Stimulated activated naive B cell treated with anti-CD40 and anti-IgM and Interleukin-4, amounts not matched to agents 10 μg/mL and 1 μg/mL and 100 μg/mL, for 72 hours (primary cell): ENCODE measurements at places on chromosomes 11 and 22.

- DNase-seq = peak; percentile 61
These were observed 30.2 kb downstream of the UQCR10 start for GRCh38 chr22:29797351-29797750.

DNA sequence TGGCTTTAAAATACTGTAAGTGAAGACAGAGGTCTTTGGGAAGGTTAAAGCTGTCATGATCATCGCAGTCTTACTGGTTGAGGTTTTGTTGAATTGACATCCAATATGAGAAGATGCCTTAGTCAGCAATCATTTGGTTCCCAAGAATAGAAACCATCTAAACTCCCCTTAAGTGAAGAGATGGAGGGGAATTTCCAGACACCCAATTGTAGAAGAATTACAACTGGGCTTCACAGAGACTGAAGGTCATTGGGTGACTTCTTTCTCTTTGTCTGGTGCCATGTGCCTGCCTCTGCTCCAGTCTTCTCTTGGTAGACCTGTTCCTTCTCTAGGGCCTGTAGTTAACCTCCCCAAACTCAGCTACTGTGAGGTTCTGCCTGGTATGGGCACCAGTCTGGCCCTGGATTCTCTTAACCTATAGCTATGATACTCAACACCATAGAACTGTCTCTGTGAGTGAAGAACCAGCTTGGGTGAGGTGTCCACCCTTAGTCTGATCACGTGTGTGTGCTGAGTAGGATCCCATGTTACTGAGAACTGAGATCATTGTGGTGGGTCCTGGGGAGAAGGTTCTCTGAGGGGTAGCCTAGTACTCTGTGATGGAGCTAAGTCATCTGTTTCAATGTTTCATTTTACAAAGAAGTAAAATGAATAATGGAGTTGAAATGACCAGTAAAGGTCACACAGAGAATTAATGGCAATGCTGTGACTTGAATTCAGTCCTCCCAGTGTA, 182.5 kb downstream of the CSNK2A3 start:
- DNase-seq = peak; percentile 11

GRCh38 chr22:36423461-36424404, 36.0 kb upstream of the MYH9 start:
- no peak for DNase-seq

DNA sequence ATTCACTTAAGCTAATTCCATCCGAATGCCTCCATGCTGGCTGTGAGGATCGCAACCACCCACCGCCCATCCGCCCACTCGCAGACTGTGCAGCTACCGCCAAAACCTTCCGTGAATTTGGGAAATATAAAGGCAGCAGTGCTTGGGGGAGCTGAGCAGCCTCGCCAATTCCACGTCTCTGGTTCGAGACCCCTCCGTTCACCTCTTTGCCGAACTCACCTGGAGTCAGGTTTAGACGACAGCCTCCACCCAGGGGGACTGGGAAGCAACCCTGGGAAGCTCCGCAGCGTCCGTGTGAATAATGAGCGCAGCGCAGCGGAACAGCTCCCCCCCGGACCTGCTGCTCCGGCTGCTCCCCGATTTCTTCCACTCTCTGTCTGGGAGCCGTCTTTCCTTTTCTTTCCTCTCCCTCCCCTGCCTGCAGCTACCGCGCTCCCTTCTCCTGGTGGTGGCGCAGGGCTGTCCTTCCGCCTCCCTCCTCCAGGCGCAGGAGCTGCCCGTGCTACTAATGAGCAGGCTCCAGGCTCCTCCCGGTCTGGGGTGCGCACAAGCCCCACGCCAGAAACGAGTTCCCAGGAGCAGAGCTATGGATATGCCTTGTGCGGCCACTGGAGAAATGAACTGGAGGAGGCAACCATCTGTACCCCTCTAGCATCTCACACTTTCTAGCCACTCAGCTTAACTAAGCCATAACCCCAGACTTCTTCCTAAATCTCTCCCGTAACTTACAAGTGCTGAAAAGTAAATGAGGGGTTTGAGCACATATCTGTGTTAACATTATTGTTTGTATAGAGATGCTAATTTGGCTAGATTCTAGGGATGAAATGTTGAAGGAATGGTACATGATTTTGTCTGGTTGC, 107.3 kb downstream of the XKR3 start:
- DNase-seq = no peak

- no peak for DNase-seq
These were observed 147.9 kb downstream of the FEZ1 start for GRCh38 chr11:125348141-125348651.

DNA sequence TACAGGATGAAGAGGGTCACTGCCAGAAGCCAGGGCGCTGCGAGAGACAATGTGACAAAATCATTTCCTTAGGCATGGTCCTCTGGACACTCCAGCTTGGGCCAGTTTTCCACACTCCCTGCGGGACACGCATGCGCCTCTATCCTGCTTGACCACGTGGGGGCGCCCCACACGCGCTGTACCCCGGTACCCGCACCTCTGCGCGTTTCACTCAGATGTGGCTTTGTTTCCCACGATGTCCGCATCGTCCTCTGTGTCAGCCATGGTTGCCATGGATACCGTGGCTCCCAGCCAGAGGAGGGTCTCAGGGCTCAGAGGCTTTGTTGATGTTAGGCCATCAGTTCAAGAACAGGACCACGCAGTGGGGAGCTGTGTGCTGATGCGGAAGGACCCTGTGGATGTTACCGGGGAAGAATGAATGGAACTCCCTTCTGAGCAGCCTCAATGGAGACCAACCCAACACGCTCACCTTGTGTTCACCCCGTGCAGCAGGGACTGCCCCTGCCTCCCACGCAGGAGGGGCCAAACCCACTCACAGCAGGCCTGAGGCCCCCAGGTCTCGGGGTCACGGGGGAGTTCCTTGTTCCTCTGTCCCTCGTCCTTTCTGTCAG, 101.1 kb upstream of the SLC22A12 start:
- peak; percentile 9 for DNase-seq

GRCh38 chr11:61108847-61109585, 6.7 kb downstream of the CD5 start:
- no peak for DNase-seq

- no peak for DNase-seq
These were observed 219.2 kb downstream of the NAV2 start for GRCh38 chr11:19931771-19932369.
